Activated CD8-positive, alpha-beta memory T cell treated with anti-CD3 and anti-CD28 coated beads for 1 hour (primary cell): ENCODE measurements at places on chromosomes 5 and 9.

- no peak for DNase-seq
Observed at GRCh38 chr5:38768412-38769211, 77.2 kb upstream of the OSMR start.

DNA sequence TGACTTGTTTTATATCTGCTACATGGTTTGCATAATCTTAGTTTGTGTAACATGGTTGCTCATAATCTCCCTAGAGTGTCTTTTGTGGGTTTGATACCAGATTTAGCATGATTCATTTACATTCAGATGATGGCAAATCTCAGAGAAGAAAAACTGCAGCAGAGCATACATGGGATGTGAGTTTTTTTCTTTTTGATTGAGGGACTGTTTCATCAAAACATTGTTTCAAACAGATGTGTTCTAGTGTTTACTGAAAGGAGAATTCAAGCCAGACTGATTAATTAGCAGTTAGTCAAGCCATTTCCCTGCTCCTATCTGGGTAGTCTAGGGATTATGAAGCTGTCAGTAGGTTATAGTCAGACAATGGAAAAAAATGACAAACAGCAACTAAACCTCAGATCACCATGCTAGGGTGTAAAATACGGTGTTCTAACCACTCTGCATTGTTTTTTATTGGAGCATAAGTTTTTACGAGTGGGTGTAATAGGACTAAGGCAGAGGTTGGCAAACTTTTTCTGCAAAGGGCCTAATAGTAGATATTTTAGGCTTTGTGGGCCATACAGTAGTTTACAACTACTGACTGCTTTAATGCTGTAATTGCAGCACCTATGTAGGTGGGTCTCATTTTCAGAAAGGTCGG lies 10.5 kb upstream of the GDNF start:
- DNase-seq = no peak

GRCh38 chr5:143812085-143812705 lies at the start of gene HMHB1:
Gene HMHB1, plus strand, starts transcription at chr5:143812161.
- DNase-seq = no peak

- no peak for DNase-seq
Observed at GRCh38 chr9:87120610-87121009, 173.3 kb upstream of the GAS1 start.

- no peak for DNase-seq
Observed at GRCh38 chr9:5559659-5560058, 49.3 kb downstream of the PDCD1LG2 start.

DNA sequence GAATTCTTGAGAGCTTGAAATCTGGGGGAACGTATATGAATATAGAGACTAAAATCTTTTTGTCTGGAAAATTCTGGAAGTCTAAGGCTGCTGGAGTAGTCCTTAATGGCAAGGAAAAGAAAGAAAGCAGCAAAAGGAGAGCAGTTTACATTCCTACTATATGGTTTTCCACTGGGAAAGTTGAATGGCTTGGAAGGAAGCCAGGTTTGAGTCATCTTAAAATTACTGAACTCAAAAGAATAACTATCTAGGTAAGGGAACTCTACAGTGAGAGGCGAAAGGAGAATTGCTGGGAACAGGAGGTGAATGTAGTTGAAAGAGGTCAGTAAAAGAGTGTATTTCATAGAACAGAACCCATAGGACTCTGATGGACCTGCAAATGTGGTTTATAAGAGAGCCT lies 258.1 kb upstream of the EDIL3 start:
- no peak for DNase-seq

GRCh38 chr5:14505310-14506139 lies 76.1 kb upstream of the OTULINL start:
- DNase-seq = no peak

GRCh38 chr5:10975945-10976344 lies 214.9 kb upstream of the DAP start:
- no peak for DNase-seq

DNA sequence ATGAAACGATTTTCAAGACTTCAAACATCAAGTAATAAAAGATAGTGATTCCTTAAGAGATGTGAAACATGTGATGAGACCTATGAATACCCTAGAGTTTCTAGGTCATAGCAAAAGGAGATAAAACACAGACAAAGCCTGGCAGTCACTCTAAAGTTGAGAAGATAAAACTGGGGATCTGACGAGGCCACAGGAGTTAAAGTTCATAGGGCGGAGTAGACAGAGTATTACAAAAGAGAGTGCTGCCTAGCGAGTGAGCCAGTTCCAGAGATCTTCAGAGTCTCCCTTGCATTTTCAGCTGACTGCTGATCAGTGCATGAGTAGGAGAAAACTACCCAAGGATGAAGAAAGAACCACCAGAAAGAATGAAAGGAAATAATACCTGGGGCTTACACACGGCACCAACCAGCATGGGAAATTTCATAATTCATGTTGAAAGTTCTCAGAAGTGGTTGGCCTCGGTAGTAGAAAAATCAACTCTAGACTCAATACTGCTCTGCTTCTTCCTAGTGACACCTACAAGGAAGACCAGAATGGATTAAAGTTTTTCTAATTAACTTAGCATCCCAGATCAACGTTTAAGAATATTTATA lies 30.4 kb downstream of the FBXO4 start:
- no peak for DNase-seq

GRCh38 chr5:72584466-72584865 lies 77.3 kb upstream of the ZNF366 start:
- DNase-seq = no peak

- no peak for DNase-seq
Observed at GRCh38 chr5:127705120-127705892, 2.1 kb downstream of the CCDC192 start.

GRCh38 chr9:94445863-94446262 lies 109.0 kb upstream of the PCAT7 start:
- no peak for DNase-seq

DNA sequence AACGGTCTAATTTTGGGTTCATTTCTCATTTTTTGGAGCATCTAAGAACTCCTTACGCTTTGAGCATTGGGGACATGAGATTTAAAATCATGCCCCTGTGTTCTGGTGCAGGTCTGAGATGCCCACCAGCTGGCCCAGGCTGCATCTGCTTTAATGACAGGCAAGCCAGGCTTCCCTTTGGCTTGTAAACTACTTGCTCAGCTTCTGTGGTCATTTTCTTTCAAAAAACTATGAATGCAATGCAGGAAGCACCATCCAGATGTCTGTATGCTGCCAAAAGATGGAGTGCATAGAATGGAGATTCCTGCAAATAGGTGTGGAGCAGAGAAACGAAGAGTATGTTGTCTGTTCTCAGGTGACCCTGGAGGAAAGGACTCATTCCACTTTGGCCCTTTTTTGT lies 399.9 kb upstream of the ADAMTSL1 start:
- DNase-seq = no peak

- no peak for DNase-seq
Observed at GRCh38 chr5:40429258-40430100, 250.2 kb upstream of the PTGER4 start.

DNA sequence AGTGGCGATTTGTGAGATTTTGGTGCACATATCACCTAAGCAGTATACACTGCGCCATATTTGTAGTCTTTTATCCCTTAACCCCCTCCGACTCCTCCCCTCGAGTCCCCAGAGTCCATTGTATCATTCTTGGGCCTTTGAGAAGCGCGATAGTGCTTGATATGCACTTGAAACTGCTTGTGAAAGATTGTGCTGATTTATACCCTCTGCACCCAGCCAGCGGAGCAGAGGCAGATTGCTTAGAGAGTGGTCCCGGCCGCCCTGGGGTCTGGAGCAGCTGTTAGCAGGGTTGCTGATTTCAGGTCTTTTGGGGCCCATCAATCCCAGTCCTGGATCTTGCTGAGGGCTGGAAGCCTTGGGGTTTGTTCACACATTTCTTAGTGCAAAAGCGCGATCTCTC lies 13.0 kb upstream of the FAM240B start:
- no peak for DNase-seq

GRCh38 chr5:163563112-163563511 lies 57.7 kb downstream of the MAT2B start:
- DNase-seq = no peak

GRCh38 chr5:170186156-170186555 lies 46.6 kb upstream of the C5orf58 start:
- no peak for DNase-seq

GRCh38 chr9:33381231-33381791 lies 21.1 kb downstream of the AQP7 start:
- DNase-seq = no peak

- DNase-seq = no peak
Observed at GRCh38 chr5:35316611-35317274, 86.5 kb upstream of the PRLR start.

GRCh38 chr5:150529555-150529954 lies 21.6 kb downstream of the NDST1 start:
- no peak for DNase-seq

- no peak for DNase-seq
Observed at GRCh38 chr9:118401546-118401945, 697.3 kb downstream of the TLR4 start.

DNA sequence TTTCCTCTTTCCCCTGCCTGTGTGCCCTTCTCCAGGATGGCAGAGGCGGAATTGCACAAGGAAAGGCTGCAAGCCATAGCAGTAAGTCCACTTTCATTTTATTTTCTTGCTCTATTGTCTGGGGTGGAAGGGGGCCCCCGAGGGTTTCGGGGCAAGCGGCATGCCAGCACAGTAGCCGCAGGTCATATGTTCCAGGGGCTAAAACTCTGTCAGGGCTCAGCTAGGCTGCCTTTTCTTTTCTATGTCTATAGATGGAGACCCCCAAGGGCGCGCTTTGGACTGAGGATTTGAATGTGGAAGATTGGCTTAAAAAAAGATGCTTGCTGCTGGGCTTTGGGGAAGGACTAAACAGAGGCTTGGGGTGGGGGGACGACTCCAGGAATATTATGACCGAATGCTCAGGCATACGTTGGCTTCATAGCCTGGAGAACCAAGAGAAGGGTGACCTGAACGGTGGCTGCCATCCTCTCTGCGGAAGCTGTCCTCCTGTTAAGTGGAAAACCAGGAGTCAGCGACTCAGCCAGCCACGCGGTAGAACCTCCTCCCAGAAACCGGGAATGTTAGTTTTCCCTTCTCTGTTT lies 545 bp downstream of the PALM2AKAP2 start:
- DNase-seq = no peak

DNA sequence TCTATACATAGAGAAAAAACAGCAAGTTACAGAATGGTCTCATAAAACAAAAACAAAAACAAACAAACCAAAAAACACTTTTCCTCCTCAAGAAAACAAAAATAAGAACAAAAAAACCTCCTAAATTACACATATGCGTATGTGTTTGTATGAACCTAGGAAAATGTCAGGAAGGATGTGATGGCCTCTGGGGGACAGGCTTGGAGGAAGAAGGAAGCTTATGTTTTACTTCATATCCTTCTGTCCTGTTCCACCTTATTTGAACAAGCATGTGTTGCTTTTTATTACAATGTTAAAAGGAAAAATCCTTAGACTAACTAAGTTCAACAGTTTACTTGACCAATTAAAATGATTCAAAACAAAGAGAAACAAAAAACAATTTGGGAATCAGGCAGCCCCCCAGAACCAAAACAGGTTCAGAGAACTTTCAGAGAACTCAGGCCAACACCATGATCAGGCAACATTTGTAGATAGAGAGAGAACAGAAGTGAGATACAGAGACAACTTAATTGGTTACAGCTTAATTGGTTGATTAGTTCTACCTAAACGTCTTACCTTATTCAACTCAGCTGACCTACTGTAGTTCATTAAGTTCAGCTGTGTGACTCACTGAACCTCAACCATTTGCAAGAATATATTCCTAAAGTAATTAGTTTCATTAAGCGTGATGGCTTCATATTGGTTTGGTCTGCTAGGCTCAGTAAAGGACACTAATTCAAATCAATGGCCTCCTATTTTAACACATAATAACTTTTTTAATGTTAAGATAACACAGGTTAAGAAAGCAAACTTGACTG lies 10.1 kb downstream of the SPAAR start:
- no peak for DNase-seq

- DNase-seq = peak; percentile 52
Observed at GRCh38 chr5:139651853-139652787, 4.0 kb downstream of the CXXC5 start.

DNA sequence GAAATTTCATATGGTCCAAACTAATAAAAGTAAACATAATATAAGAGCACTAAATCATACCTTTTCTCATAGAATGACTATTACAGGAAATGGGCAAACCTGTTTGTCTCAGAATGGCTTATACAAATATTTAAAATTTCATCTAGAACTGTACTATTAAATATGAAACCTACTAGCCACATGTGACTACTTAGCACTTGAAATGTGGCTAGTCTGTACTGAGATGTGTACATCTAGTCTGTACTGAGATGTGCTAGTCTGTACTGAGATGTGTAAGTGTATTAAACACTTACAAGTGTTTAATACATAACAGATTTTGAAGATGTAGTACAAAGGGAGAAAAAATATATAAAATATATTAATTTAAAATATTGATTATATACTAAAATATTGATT lies 22.4 kb downstream of the ABITRAM start:
- DNase-seq = no peak

- DNase-seq = no peak
Observed at GRCh38 chr5:83608122-83608521, 112.5 kb downstream of the HAPLN1 start.

DNA sequence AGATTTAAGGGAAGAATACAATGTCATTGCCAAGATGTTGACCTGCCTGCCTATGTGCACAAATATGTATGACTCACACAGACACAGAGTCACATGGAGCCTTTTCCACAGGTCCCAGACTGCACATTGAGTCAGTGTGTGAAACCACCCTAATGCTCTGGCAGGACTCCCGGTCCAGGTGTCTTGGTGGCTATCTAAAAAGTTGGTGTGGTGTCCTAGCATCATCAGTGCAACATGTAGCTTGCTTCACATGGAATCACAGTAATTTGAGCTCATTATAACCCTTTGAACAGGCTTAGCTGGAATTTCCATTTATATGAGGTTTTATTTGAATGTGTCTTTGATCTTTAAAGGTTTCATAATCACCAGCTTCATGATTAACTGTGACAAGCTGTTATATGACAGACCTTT lies 10.7 kb downstream of the IFNA5 start:
- DNase-seq = no peak

GRCh38 chr9:112925058-112925641 lies 34.5 kb upstream of the SLC46A2 start:
- DNase-seq = no peak

GRCh38 chr9:77677957-77678535 lies 29.9 kb upstream of the GNA14 start:
- no peak for DNase-seq

GRCh38 chr9:88535226-88536022 lies 446 bp downstream of the NXNL2 start:
- DNase-seq = no peak

GRCh38 chr5:60846298-60846697 lies 2.2 kb upstream of the ELOVL7 start:
- no peak for DNase-seq

- DNase-seq = no peak
Observed at GRCh38 chr5:66358741-66359140, 214.6 kb downstream of the SREK1 start.

DNA sequence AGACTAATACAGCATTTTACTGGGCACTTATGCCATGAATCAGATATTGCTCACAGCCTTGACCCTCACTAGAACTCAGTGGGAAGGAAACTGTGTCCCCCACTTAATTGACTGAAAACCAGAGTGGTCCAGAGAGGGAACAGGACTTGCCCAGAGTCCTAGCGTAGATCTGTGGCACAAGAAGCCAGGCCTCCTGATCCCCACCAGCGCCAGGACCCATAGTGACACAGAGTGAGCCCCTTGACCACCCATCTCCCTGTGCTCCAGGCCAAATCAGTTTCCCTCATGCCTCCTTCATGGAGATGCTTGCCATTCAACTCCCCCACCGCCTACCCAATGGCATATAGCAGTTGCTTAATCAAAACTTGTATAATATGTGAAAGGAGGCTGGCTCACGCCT lies 8.3 kb downstream of the KIF12 start:
- no peak for DNase-seq

- DNase-seq = no peak
Observed at GRCh38 chr5:103919506-103919905, 356.9 kb upstream of the NUDT12 start.
